ENCODE measurements at places on chromosomes 6 and 20. TPM values are rescaled to one million over a fixed set of nuclear protein-coding genes. Genes with fewer than 3 reads are reported as not detected.
A peak's percentile ranks its signal among the peaks of the same experiment; 100 is the strongest.

DNA sequence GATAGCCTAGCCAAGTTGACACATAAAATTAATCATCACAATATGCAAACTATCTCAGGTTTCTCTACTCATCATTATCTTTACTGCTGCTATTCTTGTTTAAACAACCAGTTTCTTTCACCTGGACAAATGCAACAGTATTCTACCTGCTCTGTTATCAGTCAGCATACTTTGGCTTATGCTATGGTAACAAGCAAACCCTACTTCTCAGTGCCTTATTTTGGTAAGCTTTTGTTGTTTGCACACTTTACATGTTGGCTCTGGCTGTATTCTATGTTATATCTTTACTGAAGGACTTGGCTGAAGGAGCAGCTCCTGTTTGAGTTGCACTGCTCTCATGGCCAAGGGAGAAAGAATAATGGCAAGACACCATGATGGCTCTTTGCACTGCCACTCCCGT, 463.1 kb downstream of the EPM2A start:
- DNase-seq, result no peak

DNA sequence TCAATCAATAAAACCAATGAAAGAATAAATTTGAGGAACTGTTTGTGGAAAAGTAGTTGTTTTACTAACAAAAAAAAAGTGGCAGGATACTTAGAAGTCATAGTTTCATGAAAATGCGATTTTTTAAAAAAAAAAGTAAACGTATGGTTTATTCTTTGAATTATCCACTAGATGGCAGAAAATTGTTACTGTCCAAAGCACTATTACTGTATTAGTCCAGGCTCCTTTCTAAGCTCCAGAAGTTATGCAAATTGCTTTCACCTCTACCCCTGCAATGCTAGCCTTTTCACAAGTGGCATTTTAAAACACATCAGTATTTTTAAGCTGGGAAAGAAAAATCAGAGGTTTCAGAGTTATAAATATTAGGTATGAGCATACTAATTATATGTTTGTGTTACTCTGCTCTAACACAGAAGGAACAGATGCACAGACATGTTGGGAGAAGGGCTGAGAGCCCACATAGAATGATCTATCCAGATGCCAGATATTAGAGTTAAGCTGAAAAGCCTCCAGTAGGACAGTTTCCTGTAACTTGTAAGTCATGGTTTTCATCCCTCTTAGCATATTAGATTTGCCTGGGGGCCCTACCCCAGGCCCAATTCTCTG, 63.9 kb downstream of the FHL5 start:
- peak; percentile 24 for DNase-seq

- DNase-seq, result peak; percentile 23
Measured at GRCh38 chr6:56555438-56555872, 87.2 kb downstream of the DST start.

The CST11 gene
- total RNA-seq, result not detected

DNA sequence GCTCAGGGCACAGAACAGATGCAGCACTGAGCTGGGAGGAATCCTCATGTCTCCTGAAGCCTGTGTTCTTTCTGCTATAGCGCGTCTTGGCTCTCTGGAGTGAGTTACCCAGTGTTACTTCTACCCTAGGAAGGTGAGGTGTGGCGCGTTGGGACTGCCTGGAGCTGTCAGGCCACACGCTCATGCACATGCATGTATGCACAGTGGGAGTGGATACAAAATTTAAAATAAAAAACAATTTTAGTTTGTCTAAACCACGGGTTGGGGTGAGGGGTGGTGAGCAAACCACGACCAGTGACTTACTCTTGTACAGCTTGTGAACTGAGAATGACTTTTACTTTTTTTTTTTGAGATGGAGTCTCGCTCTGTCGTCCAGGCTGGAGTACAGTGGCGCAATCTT, 298.6 kb upstream of the SUPT3H start:
- DNase-seq, result no peak

The PNPLA1 gene
- total RNA-seq, result not detected

The UST gene
- total RNA-seq, result under 0.01 TPM
